ENCODE measurements at places on chromosomes 12 and 14.

- DNase-seq: no peak
These were observed 18.6 kb upstream of the EEA1 start for GRCh38 chr12:92947589-92948215.

GRCh38 chr14:68680541-68681051, 112.3 kb downstream of the ZFP36L1 start:
- no peak for DNase-seq

DNA sequence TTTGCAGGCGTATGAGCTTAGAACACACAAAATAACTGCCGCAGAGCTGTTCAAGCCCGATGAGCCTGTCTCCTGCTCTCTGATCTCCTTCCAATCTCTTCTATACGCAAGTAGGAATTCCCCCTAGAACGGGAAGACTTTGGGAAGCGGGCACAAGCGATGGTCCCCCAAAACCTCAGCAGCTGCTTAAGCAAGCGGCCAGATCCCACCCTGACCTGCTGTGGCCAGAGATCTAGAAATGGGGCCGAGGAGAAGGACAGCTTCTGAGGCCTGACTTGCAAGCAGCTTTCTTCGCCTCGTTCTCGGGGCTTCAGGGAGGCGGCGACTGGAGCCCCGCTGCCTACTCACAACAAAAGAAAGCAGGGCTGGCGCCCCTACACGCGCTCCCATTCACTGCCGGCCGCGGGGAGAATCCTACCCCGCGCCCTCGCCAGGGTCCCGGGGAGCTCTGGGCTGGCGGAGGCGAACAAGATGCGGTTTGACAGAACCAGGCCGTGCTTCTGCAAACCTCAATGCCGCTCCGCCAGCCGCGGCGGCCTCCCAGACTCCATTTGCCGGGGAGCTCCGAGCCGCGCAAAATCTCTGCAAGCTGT, 922 bp downstream of the TBX5 start:
- peak; percentile 44 for DNase-seq

- no peak for DNase-seq
These were observed 550.0 kb upstream of the TBX3 start for GRCh38 chr12:115233891-115234543.

DNA sequence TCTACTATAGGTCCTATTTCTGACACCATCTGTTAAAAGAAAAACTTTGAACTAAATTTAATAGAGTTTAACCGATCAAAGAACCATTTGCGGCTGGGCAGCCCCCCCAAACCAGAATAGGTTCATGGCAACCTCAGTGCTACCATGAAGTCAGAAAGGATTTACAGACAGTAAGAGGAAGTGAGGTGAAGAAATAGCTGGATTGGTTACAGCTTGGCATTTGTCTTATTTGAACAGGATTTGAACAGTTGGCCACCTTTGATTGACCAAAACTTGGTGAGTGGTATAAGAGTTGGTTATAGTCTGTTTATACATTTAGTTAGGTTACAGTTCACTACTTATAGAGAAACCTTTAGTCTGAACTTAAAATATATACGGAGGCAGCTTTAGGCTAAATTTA, 88.9 kb downstream of the TXNDC16 start:
- no peak for DNase-seq

DNA sequence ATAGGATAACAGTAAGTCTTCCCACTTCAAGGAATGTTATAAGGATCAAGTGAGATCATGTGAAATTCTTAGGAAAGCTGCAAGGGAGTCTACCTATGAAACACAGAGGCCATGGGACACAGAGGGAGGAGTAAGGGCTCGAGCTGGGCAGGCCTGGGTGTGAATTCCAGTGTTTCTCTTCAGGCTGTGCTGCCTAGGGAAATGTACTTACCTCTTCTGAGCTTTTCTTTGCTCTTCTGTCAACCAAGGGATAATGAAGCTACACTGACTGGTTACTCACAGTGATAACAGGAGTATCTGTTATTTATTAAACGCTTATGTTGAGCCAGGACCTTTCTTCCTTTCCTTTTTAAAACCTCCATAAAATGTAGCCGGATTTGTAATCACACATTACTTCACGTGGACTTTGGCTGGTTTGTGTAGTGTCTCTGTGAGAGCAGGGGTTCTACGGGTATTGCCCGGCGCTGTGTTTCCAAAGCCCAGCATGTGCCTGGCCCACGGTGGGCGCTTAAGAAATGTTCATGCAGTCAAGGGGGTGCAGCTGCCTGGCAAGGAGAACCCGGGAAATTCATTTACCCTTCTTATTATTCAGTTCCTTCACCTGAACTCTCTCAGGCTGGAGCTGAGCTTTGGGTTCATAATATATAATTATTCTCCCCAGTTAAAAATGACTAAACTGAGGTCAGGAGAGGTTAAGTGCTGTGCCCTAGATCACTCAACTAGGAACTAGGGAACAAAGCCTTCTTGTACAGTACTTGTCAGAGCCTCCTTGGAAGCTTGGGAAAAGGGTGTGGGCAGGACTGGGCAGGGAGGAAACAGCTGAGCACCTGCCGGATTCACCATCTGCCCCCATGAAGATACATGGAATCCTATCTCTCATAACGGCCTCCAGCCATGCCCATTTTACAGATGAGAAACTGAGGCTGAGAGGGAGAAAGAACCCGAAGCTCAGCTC, 214.2 kb downstream of the CACNA1C start:
- DNase-seq: no peak

Data from NCI-H1105 (cell line).